ENCODE measurements at places on chromosomes 5 and 9.

DNA sequence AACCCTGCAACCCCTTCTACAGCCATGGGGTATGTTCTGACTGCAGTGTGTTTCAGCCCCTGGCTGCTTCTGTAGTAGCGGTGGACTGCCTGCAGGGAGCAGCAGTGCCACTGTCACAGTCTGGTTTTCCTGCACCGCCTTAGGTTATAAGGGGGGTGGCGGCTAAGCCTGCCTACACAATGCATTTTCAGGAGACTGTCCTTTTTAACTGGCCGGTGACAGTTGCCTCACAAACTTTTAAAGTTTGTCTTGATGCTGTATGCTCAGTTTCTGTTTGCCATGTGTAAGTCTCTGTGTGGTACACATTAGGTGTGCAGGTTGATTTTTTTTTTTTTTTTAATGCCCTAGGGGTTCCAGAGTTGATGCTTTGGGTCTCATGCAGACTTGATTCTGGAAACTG lies 53.0 kb downstream of the NUP214 start:
- peak; percentile 78 for DNase-seq

- no peak for DNase-seq
These were observed 614.7 kb downstream of the ISL1 start for GRCh38 chr5:51997949-51998348.

DNA sequence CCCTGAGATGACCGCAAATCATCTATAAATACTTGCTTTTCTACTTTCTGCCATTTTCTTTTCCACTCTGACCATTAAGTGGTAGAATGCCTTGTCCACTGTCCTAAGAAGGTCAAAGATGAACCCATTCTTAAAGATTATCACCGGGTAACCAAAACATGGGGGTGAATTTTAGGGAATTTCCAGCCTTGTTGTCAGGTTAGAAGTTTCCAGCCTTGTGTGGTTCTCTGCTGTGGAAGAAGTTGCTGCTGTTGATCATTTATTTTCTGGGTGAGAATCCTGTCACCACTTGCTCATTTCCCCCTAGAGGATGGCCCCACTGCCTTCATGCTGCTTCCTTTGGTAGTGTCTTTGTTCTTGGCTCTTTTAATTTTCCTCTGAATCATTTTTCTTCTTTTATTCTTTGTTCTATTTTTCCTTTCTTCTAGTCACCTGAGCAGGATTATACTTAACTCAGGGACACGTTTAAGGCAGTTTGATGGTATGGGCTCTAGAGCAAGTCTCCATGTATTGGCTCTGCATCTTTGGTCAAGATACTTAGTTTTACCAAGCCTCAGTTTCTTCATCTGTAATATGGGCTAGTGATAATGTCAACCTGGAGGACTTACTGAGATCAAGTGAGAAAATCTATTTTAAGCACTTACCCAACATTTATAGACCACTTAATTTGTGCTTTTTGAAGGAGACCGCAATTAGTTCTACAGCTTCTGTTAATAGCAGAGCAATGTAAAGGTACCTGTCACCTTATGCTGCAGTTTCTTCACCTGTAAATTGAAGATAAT lies 266.2 kb downstream of the ARHGAP26 start:
- no peak for DNase-seq

DNA sequence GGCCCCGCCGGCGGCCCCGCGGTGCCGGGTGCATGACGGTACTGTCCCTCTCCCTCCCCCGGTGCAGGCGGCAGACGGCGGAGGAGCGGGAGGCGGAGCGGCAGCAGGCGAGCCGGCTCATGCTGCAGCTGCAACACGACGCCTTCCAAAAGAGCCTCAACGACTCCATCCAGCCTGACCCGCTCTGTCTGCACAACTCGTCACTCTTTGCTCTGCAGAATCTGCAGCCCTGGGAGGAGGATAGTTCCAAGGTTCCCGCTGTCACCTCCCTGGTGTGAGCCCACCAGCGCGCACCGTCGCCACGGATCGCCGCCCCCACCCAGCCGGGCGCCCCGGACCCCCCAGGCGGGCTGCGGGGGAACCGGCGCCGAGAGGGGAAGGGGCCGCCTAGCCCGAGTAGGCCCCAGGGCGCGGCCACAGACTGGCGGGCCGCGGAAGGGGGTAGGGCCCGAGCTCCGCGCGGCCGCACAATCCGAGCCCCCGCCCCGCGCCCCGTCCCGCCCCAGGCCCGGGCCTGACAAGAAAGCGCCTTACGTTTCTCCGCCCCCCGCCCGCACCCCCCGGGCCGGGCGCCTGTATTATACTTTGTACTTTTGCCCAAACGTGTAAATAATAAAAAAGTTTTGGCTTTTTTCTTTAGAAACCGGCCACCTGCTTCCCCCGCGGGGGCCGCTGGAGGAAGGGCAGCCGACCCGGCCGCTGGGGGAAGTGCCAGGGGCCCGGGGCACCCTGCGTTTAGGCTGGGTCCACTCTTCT lies 2.5 kb downstream of the TLX3 start:
- no peak for DNase-seq

- DNase-seq, result no peak
These were observed 10.2 kb upstream of the ANKH start for GRCh38 chr5:14881826-14882225.

GRCh38 chr9:89548071-89548638 lies 50.2 kb upstream of the SEMA4D start:
- no peak for DNase-seq

- peak; percentile 42 for DNase-seq
These were observed 1.0 kb upstream of the ACSL6 start for GRCh38 chr5:132012371-132013005.

Data from dorsolateral prefrontal cortex (tissue), 122 donors.